ENCODE measurements at places on chromosomes 13 and 19.

- no peak for DNase-seq
Observed at GRCh38 chr13:101398920-101399319, 17.4 kb downstream of the NALCN start.

GRCh38 chr19:58451358-58452101, at the start of gene ZNF324B:
Gene ZNF324B, plus strand, starts transcription at chr19:58451622. Its CDS starts 2,080 bp downstream, at chr19:58453702.
- peak; percentile 99 for DNase-seq

- peak; percentile 22 for DNase-seq
Observed at GRCh38 chr13:20492641-20493040, 33.0 kb downstream of the CRYL1 start.

DNA sequence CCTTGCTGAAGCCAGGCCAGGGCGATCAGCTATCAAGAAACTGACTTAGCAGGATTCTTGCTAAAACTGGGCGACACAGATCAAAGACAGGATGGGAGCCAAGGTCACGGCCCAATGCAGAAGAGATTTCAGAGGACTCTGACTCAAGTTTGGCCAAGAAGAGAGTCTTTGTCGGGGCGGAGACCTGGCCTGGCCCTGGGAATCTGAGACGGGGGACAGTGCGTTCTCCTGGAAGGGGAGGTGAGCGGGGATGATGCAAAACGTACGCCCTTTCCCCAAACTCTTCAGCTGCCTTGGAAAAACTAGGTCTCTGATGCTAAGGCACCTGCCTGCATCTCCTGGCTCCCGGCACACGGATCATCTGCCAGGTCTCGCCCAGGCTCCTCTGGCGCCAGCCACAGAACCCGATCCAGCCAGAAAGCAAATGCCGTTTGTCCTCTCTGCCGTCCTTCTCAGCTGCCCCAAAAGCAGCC, 9.8 kb downstream of the MVB12A start:
- DNase-seq = peak; percentile 50

DNA sequence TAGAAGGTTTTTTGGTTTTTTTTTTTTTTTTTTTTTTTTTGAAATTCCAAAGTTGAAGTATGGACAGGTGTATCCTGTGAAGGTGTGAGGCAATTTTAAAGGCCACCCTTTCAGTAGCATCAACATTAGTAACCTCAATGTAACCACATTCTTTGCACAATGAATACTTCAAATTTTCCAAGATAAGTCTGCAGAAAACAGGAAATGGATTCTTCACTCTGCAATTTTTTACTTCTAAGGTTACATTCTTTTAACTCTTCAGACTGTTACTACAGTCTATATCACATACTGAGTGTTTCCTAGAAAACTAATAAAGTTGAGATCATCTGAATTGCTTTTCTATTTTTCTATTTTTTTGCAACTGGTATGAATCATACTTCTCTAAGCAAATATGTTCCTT, 569.0 kb upstream of the GPC6 start:
- no peak for DNase-seq

DNA sequence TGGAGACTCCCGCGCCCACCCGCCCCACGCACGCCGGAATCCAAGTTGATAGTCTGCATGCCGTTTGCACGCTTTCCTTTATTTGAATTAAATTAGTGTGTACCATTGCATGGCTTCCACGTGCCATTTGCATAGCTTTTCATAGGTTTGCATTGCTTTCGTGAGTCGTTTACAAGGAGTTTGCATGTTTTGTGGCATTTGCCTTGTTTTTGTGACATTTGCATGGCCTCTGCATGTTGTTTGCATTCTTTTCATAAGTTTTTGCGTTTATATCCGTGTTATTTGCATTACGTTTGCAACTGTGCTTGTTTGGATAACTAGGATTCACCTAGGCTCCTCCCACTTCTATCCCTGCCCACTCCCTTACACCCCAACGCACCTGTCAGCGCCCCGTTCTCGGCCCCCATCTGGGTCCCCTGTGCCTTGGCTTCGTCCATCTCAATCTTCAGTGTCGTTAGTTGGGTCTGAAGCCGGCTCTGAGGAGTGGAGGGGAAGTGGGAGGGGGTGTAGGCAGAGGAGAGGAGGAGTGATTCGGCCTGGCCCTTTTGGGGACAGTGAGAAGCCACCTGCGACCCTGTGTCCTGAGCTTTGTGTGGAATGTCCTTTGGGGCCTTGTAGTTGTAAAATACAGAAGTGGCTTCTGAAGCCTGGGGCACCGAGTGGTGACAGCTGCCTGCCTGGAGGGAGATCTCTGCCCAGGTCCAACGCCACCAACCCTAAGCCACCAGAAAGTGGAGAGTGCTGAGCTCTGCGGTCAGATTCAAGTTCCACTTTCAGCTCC, 2.4 kb downstream of the CCDC194 start:
- no peak for DNase-seq

- DNase-seq = peak; percentile 27
Observed at GRCh38 chr13:33441015-33441414, 155.5 kb upstream of the STARD13 start.

DNA sequence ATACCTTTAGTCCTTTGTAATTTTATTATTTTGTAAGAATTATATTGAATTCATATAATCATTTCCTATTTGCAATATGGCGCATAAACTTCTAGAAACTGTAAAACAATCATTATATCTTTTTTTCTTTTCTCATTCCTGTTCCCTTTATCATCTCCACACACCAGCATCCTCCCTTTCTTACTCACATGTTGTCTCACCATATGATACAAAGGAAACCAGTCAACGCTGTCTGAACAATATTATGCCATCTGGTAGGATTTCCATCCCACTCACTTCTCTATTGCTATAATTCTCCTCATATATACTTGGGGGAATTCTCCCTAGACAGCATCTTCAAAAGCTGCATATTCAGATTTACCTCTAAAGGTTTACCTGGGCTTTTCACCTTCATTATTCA, 389.8 kb downstream of the NDFIP2 start:
- DNase-seq = no peak

GRCh38 chr13:26348966-26349365, 95.0 kb downstream of the CDK8 start:
- no peak for DNase-seq

DNA sequence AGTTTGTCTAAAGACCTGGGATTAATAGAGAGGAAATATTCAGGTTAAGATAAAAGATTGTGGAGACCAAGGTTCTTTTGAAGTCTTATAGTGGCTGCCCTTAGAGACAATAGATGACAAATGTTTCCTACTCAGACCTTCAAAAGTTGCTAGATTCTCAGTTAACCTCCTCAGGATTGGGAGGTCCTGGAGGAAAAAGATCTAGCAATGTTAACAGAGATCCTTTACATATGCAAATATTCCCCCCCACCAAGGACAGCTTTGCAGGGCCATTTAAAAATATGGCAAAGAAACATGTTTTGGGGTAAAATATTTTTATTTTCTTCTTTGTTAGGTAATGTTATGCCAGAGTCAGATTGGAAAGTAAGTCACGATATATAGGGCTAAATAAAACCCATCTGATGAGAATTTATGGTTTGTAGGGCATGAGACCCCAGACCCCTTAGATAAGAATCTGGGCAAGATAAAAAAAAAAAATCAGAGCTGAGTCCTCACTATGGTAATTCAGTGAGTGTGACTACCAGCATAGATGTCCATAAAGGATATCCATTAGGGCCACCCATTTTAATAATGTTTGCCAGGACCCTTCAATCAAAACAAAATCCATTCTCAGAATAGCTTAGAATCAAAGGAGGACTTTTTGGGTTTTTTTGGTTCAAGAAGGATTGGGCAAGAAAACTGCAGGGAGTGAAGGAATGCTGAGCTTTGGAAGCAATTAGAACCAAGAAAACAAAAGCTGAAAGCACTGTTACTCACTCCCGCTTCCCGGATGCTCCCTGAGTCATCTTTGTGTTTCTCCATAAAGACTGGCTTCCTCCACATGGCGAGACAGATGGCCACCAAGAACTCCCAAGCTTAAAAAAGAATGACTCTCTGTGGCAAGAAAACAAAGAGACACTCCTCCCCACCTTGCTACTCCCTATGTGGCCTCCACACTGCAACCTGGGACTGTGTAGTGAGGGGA, 28.2 kb downstream of the VSTM1 start:
- no peak for DNase-seq

GRCh38 chr19:15294561-15294990, 37.8 kb downstream of the BRD4 start:
- DNase-seq = peak; percentile 43

DNA sequence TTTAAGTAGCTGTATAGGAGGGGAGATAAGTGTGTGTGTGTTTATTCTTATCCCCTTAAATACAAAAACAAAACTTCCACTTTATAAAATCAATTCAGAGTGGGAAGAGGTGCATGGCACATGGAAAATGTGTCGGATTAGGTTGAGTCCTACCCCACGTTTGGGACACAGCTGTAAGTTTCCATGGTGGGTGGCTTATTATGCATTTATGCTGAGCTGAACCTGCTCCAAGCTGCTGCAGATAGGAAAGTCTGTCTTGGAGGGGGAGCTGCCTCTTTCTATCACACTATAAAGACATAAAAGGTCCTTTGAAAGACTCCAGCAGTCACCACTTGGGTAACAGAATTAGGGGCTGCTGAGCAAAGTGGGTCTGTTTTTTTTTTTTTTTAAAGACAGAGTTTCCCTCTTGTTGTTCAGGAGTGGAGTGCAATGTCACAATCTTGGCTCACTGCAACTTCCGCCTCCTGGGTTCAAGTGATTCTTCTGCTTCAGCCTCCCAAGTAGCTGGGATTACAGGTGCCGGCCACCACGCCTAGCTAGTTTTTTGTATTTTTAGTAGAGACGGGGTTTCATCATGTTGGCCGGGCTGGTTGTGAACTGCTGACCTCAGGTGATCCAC, 15.2 kb downstream of the ACTN4 start:
- no peak for DNase-seq

DNA sequence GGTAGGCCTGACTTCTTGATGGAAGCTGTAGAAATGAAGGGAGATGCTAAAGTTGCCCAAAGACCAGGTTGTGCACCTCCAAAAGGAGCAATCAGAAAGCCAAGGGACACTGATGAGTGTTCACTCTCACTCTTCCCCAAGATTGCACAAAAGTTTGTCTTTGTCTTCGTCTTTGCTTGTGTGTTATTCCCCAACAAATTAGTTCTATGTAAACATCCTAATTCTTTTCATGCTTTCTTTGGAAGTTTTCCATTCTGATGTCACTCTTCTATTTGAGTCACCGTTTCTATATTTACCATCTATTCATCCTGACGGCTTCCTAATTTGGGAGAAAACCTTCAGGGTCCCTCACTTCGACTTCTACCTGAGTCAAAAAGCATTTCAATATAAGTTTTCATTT, 3.7 kb upstream of the TMEM272 start:
- DNase-seq = no peak

GRCh38 chr13:105783261-105783660, 752.2 kb downstream of the EFNB2 start:
- DNase-seq = no peak

- no peak for DNase-seq
Observed at GRCh38 chr13:40569024-40569350, 97.5 kb downstream of the FOXO1 start.

DNA sequence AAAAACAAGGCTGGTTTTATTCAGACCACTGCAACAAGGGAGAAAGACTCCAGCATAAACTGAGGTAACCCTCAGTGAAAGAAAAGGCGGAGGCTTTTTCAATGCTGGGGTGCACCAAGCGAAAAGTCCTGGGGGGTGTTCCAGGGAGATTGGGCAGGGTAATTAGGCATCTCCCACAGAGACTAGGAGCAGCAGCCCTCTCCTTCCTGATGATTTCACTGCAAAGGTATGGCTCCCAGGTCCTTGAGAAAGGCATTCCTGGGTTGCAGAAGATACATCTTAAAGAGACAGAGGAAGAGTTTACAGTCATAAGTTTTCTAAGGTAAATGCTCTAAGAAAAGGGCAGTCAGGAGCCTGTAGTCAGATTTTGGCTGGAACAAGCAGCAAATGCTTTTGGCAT, 412.0 kb downstream of the FOXO1 start:
- no peak for DNase-seq

GRCh38 chr19:47109177-47109540, 4.4 kb downstream of the ZC3H4 start:
- DNase-seq = no peak

- peak; percentile 69 for DNase-seq
Observed at GRCh38 chr13:41582027-41582463, 124.7 kb downstream of the RGCC start.

DNA sequence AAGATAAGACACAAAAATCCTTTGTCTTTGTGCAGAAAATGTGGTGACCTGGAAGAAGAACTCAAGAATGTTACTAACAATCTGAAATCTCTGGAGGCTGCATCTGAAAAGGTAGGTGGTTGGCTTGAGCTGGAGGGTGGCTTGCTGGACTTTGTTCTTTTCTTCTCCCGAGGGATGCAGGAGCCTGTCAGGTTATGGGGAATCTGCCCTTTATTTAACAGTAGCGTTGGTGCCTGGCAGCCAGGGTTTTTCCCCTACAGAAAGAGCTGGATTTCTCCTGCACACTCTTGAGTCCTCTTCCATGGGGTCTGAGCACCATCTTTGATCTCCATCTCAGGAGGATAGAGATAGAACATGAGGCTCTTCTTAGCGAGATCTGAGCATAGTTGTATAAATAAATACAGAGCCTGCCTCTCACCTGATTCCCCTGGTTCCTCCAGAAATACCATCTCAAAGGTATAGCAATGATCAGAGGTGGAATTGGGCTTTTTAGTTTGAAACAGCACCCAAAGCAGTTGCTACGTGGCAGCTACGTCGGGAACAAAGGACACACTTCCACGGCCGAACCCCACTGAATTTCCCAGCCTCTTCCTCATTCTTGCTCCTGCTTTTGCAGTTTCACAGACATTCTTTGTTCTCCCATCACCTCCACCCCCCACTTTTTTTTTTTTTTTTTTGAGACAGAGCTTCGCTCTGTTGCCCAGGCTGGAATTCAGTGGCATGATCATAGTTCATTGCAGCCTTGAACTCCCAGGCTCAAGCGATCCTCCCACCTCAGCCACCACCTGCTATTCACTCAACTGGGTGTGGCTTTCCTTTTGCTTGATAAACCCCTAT, 12.9 kb downstream of the TPM4 start:
- no peak for DNase-seq

DNA sequence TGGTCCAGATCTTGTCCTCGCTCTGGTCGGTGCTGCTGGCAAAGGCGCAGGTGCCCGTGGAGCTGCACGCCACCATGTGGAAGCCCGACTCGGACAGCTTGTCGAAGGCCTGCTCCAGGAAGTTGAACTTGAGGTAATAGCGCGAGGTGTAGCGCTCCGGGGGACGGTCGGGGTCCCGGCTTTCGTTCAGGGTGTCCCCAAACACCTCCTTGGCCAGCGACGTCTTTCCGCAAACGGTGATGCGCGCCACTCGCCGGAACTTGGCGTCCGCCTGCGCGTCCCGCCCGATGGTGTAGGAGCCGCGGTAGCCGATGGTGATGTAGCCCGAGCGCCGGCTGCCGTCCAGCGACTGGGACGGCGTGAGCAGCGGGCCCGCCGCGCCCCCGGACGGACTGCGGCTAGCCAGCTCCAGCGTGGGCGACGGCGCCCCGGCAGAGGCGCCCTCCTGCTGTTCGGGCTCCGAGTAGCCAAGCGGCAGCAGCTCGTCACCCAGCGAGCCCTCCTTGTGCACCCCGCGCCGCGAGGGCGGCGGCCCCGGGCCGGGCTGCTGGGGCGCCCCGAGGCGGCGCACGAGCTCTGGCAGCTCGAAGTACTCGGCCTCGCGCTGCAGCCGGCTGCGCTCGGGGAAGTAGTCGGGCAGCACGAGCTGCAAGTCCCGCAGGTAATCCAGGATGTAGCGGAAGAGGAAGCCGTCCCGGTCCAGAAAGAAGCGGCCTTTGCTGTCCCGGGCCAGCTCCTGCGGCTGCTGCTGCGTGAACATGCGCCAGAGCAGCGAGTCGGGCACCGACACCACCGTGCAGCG, 801 bp downstream of the KCTD12 start:
- peak; percentile 87 for DNase-seq

Data from muscle of leg (tissue), 16 donors.